ENCODE measurements at places on chromosomes 11 and 22.
A peak's percentile ranks its signal among the peaks of the same experiment; 100 is the strongest.

DNA sequence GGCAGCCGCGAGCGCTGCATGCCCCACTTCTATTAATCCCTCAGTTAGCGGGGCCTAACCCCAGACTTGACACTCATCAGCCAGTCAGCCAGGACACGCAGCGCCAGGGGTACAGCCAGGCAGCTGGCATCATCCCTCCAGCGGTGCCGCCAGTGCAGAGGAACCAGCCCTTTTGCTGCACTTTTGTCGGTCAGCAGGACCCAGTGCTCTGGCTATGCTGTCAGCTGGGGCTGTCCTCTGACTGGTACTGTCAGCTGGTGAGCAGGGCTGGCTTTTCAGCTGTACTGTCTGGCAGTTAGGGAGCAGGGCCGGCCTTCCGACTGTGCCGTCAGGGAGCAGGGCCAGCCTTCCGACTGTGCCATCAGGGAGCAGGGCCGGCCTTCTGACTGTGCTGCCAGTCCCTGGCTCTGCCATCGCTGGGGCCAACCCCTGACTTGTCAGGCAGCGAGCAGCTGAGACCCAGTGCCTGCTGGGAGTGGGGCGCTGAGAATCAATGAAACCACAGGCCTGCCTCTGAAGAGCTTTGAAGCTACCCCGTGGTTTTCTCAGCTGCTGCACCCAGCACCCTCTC lies 115.4 kb downstream of the KIAA1671 start:
- no peak for DNase-seq

- no peak for DNase-seq
Observed at GRCh38 chr11:71268706-71269321, 16.4 kb upstream of the SHANK2 start.

DNA sequence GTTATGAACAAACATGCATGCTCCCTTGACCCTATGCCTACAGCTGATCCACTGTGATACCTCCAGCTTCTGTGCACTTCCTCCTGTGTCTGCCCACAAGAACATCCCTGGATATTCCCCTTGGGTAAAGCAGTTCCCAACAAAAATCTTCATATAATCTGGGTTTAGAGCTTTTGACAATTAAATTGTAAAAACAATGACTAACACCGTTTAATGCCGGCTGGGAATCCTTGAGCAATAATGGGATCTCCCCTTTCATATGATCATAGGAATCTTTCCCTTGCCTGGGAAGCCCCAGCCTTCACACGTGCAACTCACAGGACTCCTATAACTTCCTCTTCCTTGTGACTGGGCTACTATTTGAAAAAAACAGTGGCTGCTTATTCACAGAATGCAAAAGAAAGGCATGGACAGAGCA lies 6.3 kb upstream of the ZC3H12C start:
- no peak for DNase-seq

GRCh38 chr22:36027579-36027934 lies 1.1 kb downstream of the RBFOX2 start:
- peak; percentile 45 for DNase-seq

DNA sequence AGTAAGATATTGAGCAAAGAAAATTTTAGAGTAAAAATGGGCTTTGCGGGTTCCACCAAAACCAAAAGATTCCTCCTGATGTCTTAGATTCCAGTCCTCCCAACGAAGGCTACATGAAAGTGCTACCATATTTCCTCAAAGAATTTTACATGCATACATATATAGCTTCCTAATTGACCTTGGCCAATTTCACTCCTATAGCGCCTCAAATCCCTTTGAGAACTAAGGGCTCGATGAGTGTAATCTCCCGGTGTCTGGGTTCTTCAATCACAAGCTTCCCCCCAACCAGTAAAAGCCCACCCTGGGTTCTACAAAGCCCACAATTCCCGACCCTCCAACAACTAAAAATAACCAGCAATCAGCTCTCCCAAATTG lies 1.2 kb downstream of the SIK3 start:
- DNase-seq, result no peak

DNA sequence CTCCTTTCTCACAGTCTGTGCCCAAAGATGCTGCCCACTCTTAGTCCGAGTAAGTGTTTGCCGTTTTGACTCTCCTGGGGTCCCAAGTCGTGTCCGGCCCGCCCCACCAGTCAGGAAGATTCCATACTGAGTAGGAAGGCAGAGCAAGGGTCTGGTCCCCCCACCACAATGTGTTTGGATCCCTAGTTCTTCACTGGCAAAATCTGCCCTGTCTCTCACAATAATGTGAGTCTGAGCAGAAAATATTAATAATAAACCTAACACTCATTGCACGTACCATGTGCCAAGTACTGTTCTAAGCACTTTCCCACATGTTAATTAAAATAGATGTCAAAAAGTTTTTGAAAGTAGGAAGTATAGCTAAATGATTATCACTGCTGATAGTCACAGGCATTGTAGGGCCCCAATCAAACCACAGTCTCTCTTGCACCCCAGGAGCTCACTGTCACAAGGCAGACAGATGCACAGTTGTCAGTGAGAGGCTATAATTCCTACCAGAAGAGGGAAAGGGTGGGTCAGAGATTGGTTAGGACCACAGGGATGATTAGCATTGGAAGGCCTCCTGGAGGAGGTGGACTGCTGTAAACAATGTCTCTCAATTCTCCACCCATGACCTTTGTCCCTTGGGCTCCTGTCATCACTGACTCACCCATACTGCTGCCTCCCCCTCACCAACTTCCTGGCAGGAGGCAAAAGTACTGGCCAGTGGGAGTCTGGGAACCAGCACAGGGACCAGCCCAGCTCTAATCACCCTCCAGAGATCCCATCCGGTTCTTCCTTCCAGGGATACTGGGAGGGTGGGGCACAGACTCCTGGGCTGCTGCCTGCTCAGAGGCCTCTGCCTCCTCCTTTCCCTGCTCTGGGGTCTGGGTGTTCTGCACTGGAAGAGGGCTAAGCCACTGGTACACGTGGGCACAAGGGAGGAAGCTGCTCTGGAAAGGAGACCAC lies 1.0 kb upstream of the POLD4 start:
- DNase-seq, result no peak

GRCh38 chr11:119888119-119888518 lies 159.1 kb upstream of the NECTIN1 start:
- no peak for DNase-seq

DNA sequence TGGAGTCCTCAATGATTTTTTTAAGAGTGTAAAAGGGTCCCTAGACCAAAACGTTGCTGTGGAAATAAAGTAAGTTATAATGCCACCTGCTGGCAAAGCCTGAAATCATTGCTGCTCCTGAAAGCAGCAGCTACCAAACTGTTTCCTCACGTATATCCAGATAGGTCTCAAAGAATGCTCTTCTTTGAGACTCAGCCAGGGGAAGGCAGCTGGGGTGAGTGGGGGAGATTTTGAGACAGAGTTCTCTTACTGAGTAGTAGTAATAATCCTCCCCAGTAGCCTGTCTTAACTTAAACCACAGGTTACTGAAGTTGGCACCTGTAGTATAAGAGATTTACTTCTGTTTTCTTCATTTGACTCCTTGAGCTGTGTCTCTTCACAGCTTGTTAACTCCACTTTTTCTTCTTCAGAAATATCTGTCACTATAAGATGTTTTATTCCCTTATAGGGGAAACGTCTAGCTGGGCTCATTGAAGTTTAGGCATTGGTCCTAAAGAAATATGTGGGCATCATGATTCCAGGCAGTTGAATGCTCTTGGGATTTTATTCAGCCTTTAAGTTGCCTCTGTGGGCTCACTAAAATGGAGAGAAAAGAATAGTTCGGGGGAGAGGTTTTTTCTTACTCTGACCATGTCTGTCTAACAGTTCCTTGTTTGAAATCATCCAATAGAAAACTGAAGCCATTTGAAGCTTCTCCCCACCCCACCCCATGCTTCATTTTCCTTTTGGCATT lies 77.9 kb downstream of the BTBD10 start:
- DNase-seq, result peak; percentile 25

- no peak for DNase-seq
Observed at GRCh38 chr22:45358127-45358526, 48.4 kb downstream of the FAM118A start.

DNA sequence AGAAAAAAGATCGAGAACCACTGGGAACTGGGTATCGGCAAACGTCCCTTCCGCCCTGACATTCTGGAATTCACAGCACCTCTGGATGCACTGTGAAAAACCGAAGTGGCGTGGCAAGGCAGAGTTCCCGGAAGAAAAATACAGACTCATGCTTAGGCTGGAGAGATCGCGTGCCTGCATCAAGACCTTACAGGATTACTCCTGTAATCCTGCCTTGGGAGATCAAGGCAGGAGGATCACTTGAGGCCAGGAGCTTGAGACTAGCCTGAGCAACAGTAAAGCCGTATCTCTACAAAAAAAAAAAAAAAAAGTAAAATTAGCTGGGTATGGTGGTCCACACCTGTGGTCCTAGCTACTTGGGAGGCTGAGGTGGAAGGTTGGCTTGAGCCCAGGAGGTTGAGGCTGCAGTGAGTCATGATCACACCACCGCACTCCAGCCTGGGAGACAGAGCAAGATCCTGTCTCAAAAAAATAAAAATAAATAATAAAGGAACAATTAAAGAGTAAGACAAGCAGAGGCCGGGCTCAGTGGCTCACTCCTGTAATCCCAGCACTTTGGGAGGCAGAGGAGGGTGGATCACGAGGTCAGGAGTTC lies 19.9 kb upstream of the TEF start:
- DNase-seq, result no peak

DNA sequence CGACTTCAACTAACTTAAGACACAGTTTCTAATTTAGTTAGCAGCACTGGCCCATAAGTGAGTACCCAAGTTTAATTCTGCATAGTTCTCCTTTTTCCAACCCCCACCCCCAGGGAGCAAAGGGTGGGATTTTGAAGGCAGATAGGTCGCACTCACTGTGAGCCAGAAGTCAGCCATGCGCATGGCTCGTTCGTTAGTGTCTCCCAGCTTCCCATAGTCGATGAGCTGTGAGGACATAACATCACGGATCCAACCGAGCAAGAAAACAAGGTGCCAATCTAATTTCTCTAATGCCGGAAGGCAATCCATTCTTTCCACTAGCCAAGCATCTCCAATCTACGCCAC lies 577 bp downstream of the MRPL17 start:
- DNase-seq, result peak; percentile 30

- no peak for DNase-seq
Observed at GRCh38 chr11:10727146-10727851, 23.7 kb upstream of the CTR9 start.

DNA sequence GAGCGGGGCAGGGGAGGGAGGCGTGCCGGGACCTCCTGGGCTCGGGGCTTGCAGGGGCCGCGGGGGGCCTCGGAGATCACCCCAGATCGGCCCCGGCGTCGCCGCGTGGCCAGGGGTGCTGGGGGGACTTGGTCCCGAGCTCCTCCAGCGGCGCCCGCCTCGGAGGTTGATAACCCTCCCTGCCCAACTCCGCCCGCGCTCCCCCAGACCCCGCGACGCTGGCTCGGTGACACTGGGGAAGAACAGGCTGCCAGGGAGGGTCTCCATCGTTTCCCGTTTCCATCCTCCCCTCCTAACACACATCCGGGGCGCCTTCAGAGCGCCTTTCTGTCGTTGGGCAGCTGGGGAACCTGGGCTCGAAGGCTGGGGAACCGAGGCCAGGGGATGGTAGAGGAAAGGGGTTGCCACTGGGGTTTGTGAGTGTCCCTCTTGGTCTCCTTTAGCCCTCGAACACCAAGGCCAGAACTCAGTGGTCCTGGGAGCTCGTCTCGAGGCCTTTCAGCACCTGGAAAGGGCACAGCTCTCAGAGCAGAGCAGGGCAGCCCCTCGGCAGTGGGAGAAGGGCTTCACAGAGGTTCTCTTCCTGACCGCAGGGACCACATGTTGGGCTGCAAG lies 431 bp downstream of the SLC37A2 start:
- no peak for DNase-seq

DNA sequence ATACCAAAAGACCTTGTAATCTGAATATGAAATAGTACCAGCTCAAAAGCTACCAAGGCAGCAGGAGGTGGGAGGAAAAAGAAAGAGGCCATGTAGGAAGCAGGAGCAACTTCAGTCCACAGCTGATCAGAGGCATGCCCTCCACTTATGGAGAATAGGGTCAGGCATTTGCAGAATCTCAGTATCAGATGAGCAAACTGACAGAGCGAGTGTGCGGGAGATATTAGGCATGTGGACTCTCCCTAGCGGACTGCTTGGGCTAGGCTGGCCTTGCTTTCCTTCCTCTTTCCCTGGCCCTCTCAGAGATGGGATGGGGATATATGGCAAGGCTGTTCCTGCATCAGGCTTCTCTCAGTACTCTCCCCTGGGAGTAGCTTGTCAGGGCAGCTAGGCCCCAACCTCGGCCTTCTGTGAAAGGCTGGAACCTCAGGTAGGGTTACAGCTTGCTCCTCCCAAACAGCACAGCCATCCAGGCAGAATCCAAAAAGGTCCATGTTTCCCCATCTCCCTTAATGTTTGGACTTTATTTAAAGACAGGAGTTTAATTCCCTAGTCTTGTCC lies 37.0 kb downstream of the ETS1 start:
- DNase-seq, result no peak

DNA sequence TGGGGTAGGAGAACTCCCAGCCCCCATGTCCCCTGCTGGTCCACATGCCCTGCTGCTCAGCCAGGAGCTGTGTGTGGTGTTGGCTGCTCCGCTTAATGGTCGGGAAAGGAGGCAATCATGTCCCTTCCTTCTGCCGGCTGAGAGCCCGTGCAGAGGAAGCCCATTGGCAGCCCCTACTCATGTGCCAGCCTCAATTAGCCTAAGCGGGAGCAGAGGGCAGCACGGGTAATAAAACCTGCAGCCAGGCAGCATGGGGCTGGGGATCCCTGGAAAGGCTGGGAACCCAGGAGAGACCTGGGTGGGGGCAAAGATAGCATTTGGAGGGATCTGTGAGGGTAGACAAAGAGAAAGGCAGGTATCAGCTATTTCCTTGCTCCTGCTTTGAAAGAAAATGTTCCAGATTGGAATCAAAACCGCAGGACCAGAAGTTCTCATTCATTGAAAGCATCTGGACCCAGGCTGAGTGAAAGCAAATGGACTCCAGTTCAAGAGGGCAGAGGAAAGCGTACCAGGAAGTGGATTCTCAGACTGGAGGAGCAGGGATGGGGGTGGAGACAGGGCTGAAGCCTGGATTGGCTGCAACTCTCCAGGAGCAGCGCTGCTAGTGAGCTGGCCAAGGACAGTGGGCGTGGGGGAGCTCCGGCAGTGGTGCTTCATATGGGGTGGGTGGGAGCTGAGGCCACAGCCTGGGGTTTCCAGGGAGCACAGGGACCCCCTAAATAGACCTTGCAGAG lies 103.4 kb upstream of the NECTIN1 start:
- peak; percentile 87 for DNase-seq

GRCh38 chr11:32893343-32894148 lies 935 bp downstream of the QSER1 start:
- peak; percentile 74 for DNase-seq

- no peak for DNase-seq
Observed at GRCh38 chr22:20549232-20549841, 41.9 kb downstream of the MED15 start.

DNA sequence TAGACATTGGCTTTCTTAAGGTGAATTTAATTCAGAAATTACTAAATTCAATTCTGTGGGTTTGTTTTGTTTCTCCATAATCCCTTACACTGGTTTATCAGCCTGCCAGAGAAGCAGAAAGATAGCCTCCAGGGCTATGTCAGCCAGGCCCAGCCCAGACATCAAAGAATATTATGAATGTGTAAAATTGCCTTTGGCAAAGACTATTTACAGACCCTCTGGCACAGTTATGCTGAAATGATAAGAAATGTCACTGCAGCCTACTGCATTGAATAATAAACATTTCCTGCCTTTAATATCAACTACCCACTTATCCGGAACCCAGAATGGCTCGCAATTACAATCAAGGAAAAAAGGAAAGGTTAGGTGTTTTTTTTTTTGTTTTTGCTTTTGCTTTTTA lies 562.5 kb upstream of the LRRC4C start:
- no peak for DNase-seq

- DNase-seq, result no peak
Observed at GRCh38 chr11:72350752-72351151, 83.6 kb downstream of the CLPB start.

Data from NCI-H1092 treated with DMSO at 0.1 percent for 48 hours (cell line).